ENCODE measurements at places on chromosomes 7 and 10. TPM values are rescaled to one million over a fixed set of nuclear protein-coding genes. Genes with fewer than 3 reads are reported as not detected.

Gene CYTH3
- total RNA-seq: 32.1 TPM

Gene FEZF1
- total RNA-seq: not detected

Gene POM121L12
- total RNA-seq: not detected

Gene VGF
- 0.14 TPM for total RNA-seq

Gene HOXA9
- 7.9 TPM for total RNA-seq

Gene SCART1
- 1.9 TPM for total RNA-seq

Gene FAM25G
- not detected for total RNA-seq
